T-helper 2 cell treated with Interferon-gamma antibody and Interleukin-4, amounts not matched to agents 100 ng/mL and 5 ng/mL, for 36 hours (primary cell): ENCODE measurements at places on chromosomes 2 and 18. TPM values are rescaled to one million over a fixed set of nuclear protein-coding genes. Genes with fewer than 3 reads are reported as not detected.

CRYBA2 gene
- total RNA-seq, result not detected in 2 replicates

BOLL gene
- not detected in 2 replicates for total RNA-seq

GLB1L gene
- total RNA-seq, result 3.7 and 5.7 TPM in 2 replicates

NT5DC4 gene
- not detected in 2 replicates for total RNA-seq

RAX gene
- total RNA-seq, result not detected in 2 replicates

CNNM4 gene
- 8.3 and 9.5 TPM in 2 replicates for total RNA-seq

RGPD8 gene
- 7.4 and 7.9 TPM in 2 replicates for total RNA-seq

SLC16A14 gene
- 1.5 and 1.7 TPM in 2 replicates for total RNA-seq

HRH4 gene
- total RNA-seq, result 2.0 and 2.7 TPM in 2 replicates

TRIM54 gene
- 0.16 TPM in 1 of 2 replicates, not detected in the other for total RNA-seq

L3MBTL4 gene
- 0.20 and 0.57 TPM in 2 replicates for total RNA-seq

FSHR gene
- total RNA-seq, result not detected in 2 replicates

KCNK3 gene
- not detected in 2 replicates for total RNA-seq

GAREM1 gene
- not detected in 2 replicates for total RNA-seq

GAD1 gene
- 8.0 and 8.9 TPM in 2 replicates for total RNA-seq

FAM228A gene
- 0.57 TPM in 1 of 2 replicates, not detected in the other for total RNA-seq

ALPI gene
- not detected in 2 replicates for total RNA-seq

CABYR gene
- total RNA-seq, result 0.39 and 0.73 TPM in 2 replicates

NDC80 gene
- total RNA-seq, result 72.8 and 73.2 TPM in 2 replicates

HOXD12 gene
- total RNA-seq, result not detected in 2 replicates

NOL4 gene
- not detected in 2 replicates for total RNA-seq

ABCG8 gene
- 0.09 TPM in 1 of 2 replicates, not detected in the other for total RNA-seq

TNFRSF11A gene
- total RNA-seq, result 29.6 and 30.8 TPM in 2 replicates

IGFBP5 gene
- total RNA-seq, result not detected in 2 replicates

CHRND gene
- total RNA-seq, result not detected in 2 replicates

C2orf78 gene
- not detected in 2 replicates for total RNA-seq

PSMA8 gene
- 1.6 and 1.7 TPM in 2 replicates for total RNA-seq

DAW1 gene
- total RNA-seq, result not detected in 2 replicates

TTL gene
- total RNA-seq, result 40.7 and 42.3 TPM in 2 replicates

MC5R gene
- total RNA-seq, result 0.09 TPM in 1 of 2 replicates, not detected in the other

IL1RN gene
- 0.70 TPM in 2 replicates for total RNA-seq
